ENCODE measurements at places on chromosomes 3 and 15.

DNA sequence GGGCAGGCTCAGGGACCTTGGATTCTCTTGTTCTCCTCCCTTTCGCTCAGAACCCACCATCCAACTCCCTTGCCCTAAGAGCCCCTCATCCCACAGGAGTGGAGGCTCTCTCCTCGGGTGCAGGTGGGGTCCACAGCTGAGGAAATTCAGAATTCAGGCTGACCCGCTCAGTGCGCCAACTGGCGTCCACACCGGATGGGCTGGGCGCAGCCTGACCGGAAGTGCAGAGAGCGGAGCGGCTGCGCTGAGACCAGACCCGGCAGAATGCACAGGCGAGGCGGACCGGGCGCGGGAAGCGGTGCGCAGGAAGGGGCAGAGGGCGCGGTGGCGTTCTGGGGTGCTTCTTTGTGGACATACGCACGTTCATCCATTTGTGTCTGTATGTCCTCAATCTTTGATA is 210.4 kb upstream of the NDN start:
- peak; percentile 12 for DNase-seq

DNA sequence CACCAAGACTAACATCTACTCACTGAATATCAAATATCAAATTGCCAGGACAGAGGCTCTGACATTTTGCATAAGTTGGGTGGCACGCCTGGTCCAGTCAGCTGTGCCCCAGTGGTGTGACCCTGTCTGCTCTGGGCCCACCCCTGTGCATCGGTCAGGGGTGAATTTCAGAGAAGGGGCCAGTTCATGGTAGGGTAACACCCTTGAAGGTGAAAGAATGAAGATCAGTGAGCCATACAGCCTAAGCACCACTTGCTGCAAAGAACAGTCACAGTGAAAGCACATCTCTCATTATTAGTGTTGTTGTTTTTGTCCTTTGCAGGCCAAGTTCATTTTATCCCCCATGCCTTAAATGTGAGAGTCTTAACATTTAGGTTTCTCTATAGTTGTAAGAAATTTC is 86.8 kb downstream of the MYRIP start:
- DNase-seq = no peak

- DNase-seq = no peak
Observed at GRCh38 chr15:37099319-37100108, 835 bp downstream of the MEIS2 start.

DNA sequence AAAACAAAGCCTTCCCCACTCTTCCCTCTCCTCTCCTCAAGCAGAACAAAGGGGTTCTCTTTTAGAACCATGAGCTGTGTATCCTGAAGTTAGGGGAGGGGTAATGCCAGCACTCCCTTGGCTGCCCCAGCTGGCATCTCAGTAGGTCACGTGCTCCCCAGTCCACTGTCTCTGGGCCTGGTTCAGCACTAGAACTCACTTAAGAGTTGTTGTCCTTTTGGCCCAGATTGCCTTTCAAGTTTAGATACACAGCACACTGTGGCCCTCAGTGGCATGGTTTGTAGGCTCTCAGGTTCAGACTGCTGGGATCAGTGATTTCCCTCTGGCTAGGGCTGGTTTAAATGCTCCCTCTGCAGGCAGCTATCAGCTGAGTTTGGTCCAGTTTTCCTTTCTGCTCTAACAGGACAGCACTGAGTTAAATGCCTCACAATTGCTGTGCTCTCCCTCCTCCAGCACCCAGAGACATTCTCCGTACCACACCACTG is 188.4 kb upstream of the ST8SIA2 start:
- DNase-seq = peak; percentile 14

DNA sequence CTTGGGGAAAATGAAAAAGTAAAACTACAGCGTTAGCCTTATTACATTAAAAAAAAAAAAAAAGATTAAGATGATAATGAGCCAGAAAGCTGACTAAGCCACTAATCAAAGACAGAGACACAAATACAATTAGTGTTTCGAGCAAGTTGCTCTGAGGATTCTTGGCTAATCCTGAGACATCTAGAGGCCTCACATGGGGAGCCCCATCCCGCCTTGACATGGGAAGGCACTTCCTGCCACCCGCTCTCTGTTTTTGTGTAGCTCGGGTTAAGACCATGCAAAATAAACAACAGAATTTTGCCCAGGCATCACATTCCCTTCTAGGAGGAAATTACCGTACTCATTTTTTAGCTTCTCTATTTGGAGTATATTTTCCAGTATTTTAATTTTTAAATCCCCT is 15.3 kb downstream of the HESX1 start:
- no peak for DNase-seq

GRCh38 chr15:52217186-52217585 is 26.0 kb upstream of the GNB5 start:
- no peak for DNase-seq

GRCh38 chr3:154981664-154982063 is 98.5 kb upstream of the MME start:
- no peak for DNase-seq

GRCh38 chr3:140577911-140578310 is 100.0 kb upstream of the TRIM42 start:
- no peak for DNase-seq

DNA sequence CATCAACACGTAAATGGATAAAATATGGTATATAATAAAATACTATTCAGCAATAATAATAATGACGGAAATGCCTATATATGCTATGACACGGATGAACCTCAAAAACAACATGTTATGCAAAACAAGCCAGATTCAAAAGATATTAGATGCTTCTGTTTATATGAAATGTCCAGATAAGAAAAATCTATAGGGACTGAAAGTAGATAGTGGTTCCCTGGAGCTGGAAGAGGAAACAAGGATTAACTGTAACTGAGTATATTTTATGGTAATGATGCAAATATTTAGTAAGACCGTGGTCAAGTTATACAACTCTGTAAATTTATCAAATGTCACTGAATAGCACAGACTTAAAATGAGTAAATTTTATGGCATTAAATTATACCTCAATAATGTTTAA is 25.8 kb upstream of the WDR49 start:
- no peak for DNase-seq

GRCh38 chr15:95262866-95263564 is 1031.7 kb downstream of the MCTP2 start:
- DNase-seq = no peak

- DNase-seq = no peak
Observed at GRCh38 chr15:48466820-48467219, 135.6 kb downstream of the DUT start.

- DNase-seq = no peak
Observed at GRCh38 chr3:180447136-180447535, 154.8 kb upstream of the TTC14 start.

GRCh38 chr15:58284293-58284692 is 146.1 kb downstream of the AQP9 start:
- no peak for DNase-seq

- DNase-seq = no peak
Observed at GRCh38 chr3:58160399-58160798, 50.4 kb downstream of the DNASE1L3 start.

DNA sequence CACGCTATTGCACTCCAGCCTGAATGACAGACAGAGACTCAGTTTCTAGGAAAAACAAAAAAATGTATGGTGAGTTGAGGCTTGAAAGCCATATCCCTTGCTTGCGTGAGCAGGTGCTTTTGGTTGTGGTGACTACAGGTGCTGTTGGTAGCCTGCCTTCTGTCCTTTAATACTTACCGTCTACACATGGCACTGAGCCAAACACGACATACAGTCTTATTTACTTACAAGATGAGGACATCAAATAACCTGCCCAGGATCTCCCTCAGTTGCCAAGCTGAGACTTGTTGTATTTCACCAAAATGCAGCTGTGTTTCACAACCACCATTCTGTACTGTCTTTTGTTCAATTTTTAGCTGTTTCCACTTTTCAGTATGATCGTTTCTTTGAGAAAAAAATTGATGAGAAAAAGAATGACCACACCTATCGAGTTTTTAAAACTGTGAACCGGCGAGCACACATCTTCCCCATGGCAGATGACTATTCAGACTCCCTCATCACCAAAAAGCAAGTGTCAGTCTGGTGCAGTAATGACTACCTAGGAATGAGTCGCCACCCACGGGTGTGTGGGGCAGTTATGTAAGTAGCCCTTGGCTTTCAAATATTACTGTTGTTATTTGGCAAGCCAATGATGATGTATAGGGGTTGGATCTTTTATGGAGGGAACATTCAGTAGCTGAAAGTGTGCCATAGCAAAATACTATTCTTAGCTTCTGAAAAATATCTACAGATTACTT is 6.5 kb downstream of the ALAS1 start:
- no peak for DNase-seq
